ENCODE measurements at places on chromosomes 5 and 9.

DNA sequence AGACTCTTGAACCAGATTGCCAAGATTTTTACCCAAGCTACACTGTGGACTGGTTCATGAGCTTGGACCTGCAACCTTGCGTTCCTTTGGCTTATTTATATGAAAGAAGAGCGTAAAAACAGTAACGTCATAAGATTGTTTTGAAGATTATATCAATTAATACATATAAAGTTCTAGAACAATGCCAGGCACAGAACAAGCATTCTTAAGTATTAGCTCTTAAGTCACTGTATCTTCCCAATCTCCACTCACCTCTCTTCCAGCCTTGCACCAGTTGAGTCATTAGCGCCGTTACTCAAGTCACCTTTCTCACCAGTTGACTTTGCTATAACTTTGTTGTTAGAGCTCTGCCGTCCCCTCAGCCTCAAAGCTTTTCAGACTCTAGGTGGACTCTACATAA lies 415.7 kb downstream of the PLK2 start:
- DNase-seq, result no peak

DNA sequence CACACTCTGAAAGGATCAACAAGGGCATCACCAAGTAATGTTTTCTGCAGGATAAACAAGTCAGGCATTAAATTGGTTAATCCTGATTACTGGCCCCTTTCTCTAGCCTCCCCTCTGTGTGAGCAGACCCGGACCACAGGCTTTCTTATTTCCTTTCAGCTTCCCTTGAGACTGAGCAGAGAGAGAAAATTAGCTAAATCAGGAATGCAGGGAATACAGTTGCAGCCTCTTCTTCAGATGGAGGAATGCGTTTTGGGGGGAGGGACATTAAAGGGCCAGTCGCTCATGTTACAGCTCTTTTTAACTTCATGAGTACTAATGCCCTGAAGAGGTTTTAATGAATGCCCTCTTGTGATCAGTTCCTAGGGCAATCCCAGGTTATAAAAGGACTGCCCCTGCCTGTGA lies 19.8 kb downstream of the PCDHAC2 start:
- no peak for DNase-seq

GRCh38 chr9:98219364-98219716 lies 26.9 kb upstream of the CORO2A start:
- no peak for DNase-seq

DNA sequence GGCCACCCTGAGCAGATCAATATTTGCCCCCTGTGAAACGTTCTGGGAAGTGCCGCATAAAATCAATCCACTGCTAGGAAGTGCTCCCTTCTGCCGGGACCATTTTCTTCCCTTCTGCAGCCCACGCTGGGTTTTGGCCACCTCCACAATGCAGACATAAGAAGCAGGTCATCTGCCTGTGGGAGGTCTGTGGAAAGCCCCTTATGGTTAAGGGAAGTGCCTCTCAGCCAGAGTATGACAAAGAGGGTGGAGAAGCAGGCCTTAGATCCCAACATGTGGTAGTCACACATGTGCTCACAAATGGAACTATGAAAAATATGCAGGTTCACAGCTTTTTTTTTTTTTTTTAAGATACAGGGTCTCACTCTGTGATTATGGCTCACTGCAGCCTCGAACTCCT lies 82.8 kb downstream of the SLC1A3 start:
- no peak for DNase-seq

- DNase-seq, result no peak
Observed at GRCh38 chr5:148482697-148483462, 99.1 kb downstream of the FBXO38 start.

DNA sequence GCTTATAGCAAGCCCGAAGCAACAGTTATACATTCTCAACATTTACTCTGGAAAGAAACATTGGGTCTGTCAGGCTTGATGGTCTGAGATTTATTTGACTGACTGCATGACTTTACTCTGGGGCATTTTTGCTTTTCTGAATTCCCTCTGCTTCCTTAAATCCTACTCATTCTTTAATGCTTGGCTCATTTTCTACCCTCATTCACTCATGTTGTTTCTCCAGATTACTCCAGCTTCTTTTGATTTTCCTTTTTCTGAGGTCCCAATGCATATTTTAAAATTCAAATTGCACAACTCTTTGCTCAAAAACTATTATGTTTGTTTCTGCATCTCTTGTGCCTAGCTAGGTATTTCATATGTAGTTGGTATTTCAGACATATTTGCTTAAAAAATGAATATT lies 2002.9 kb upstream of the NUDT12 start:
- DNase-seq, result no peak

DNA sequence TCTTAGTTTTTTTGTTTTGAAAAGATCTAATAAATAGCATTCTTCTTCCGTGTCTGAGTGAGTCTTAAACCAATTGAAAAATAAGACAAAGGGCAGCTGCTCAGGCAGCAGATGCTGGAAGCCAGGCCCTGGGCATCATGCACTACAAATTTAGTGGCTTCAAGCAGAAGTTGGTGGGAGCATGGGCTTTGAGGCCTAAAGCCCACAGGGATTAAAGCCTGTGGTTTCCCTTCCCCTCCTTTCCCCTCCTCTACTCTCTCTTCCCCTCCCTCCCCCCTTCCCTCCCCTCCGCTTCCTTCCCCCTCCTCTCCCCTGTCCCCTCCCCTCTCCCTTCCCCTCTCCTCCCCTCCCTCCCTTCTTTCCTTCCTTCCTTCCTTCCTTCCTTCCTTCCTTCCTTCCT lies 20.1 kb upstream of the KIF4B start:
- DNase-seq, result no peak

GRCh38 chr5:134436523-134437339 lies 25.1 kb upstream of the CDKN2AIPNL start:
- DNase-seq, result peak; percentile 74

DNA sequence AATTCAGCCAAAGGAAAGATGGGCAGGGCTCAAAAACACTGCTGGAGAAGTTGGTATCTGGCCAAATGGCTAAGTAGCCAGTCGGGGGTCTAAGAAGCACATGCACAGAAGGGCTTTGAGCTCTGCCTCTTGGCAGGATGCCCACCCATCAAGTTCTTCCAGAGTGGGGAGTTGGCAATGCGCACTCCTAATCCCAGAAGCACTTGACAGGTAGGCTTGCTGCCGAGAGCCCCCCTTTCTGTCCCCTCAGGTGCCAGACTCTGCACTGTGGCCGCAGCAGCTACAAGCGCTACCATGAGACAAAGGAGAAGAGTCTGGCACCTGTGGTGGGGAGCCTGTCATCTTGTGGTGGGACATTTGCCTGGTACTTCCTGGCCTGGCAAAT lies 252.9 kb upstream of the SLC24A2 start:
- DNase-seq, result no peak

DNA sequence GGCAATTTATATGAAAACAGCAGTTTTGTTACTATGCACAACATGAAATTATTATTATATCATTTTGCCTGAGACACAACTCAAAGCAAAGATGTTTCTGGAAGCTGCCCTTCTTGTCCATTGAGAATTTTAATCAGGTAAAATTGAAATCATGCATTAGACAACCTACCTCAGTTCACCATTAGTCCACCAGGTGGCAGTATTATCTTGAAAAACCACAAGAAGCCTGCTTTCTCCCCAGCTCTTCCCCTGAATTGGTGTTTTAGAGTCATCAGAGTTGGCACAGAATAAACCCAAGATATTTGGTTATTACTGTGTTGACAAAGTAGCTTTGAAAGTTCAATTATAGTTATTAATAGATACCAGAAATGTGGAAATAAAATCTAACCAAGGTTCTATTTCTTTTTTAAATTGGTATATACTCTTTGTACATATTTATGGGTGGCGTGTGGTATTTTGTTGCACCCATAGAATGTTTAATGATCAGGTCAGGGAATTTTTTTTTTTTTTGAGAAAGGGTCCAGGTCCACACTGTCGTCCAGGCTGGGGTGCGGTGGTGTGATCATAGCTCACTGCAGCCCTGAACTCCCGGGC lies 25.7 kb downstream of the UTP15 start:
- peak; percentile 78 for DNase-seq

GRCh38 chr5:66615894-66616293 lies 19.7 kb downstream of the MAST4 start:
- no peak for DNase-seq

DNA sequence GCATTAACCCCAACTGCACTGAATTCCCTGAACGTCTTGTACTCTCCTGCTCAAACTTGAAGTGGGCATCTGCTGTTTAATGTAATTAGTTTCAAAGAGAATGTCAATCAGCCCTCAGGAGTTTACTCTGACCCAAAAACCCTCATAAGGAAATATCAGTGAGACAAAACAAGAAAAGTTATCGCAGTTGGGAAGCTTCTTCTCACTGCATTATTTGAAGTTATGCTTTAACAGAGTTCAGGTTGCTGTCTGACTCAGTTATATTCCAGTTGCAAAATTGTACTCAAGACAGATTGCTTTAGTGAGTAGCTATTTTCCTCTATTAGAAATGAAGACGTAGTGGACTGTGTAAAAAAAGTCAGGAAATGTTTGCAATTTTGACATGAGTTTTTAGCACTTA lies 52.1 kb downstream of the PPIC start:
- no peak for DNase-seq

DNA sequence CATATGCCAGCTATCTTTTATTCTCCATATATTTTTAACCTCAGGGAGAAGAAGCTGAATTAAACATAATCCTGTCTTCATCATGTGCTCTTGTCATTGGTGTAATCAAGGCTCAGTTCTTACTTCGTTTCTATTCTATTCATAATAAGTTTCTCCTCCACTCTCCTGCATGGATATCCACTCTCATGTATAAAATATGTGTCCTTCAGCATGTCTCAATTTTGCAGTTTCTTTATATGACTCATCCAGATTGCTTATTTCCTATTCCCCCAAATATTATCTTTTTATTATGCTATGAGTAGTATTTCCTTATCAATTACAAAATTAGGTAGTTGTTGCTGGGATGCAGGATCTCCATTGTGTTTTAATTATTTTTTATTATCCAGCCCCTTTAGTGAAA lies 643.7 kb upstream of the ACO1 start:
- DNase-seq, result no peak

GRCh38 chr5:178415353-178415752 lies 174.8 kb downstream of the COL23A1 start:
- DNase-seq, result no peak

GRCh38 chr9:86843206-86843605 lies 104.1 kb downstream of the GAS1 start:
- no peak for DNase-seq

- DNase-seq, result no peak
Observed at GRCh38 chr5:33933723-33934169, 2.4 kb upstream of the RXFP3 start.

GRCh38 chr9:105157171-105157583 lies 87.3 kb upstream of the SLC44A1 start:
- peak; percentile 42 for DNase-seq

- DNase-seq, result no peak
Observed at GRCh38 chr5:94072116-94072515, 330.7 kb upstream of the POU5F2 start.

GRCh38 chr5:112846556-112846955 lies 14.5 kb upstream of the SRP19 start:
- DNase-seq, result no peak

DNA sequence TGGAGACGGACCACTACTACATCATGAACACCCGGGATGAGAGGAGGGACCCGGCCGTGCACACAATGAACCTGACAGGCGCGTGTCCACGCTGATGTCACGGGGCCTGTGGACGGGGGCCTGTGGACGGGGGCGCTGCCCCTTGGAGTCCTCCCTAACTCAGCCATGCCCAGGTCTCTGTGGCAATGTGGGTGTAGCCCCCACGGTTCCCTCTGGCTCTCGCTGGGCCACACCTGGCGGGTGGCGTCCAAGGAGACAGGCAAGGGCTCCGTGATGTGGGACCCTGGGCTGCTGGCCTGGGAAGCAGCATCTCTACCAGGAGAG lies 22.1 kb downstream of the PAEP start:
- no peak for DNase-seq

- DNase-seq, result no peak
Observed at GRCh38 chr5:82707741-82708140, 369.5 kb downstream of the TMEM167A start.

- DNase-seq, result no peak
Observed at GRCh38 chr9:33739398-33739797, 56.0 kb upstream of the PRSS3 start.

DNA sequence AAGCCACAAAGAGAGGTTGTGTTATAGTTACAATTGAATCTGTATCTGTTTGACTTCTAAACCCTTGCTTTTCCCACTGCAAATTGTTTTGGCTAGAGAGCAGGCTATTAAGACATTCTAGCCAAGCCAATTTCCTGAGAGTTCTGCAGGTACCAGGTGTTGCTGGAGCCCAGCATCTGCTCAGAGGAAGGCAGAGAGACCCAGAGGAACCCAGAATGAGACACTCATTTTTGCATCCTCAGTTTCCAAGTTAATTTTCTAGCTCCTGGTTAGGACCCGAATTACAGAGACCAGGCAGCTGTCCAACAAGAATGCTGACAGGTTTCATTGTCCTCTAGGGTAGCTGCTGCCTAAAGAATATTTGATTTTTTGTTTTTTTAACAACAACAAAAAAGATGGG lies 266.2 kb downstream of the TRIM32 start:
- no peak for DNase-seq

- DNase-seq, result no peak
Observed at GRCh38 chr9:134566196-134566847, 75.3 kb upstream of the COL5A1 start.

DNA sequence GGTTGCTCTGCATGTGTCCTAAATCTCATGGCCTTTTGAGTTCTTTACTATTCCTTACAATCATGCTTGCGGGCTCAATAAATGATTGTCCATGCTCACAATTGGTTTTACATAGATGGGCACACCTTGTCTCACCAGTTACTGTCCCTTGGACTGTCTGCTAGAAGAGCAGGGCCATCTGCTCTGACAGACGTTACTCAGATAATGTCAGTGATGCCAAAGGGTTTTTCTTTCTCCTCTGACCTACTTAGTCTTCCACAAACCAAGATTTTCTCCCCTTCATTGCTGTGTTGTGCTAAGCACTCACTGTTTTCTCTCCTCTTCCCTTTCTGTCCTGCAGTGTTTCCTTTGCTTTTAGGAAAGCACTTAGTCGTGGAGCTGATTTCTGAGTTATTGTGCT lies 562.3 kb downstream of the KIF4B start:
- DNase-seq, result no peak

- DNase-seq, result no peak
Observed at GRCh38 chr5:37754976-37755375, 84.9 kb downstream of the GDNF start.

DNA sequence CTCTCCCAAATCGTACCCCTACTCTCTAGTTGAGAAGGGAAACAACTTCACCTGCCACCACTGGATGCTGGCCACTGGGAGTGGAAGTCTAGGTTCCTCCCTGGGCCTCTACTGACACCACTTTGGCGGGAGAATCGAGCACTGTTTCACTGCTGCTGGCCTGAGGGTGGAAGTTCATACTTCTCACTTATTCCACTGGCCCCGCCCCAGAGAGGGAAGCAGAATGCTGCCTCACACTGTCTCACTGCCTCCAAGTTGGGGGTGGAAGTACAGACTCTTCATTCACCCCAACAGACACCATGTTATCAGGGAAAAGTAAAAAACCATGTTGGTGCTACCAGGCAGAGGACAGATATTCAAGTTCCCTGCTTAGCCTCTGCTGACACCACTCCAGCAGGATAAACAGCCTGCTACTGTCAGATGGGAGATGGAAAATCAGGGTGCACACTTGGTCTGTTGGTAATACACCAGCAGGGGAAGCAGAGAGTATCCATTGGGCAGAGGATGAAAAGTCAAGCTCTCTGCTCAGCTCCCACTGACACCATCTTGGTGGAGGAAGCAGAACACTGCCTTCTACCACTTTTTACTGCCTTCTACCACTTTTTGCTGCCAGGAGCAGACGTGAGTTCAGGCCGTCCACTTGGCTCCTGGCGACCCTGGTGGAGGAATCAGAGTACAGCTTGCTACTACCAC lies 159.4 kb downstream of the SIL1 start:
- no peak for DNase-seq

Data from AG04450 (cell line).